ENCODE measurements at places on chromosomes 1 and 21.
A peak's percentile ranks its signal among the peaks of the same experiment; 100 is the strongest.

- H3K27ac ChIP-seq = no peak overlapping the region
- no peaks in the 10 kb centered on the region for H3K4me1 ChIP-seq
- no peaks in the 10 kb centered on the region for H3K27me3 ChIP-seq
- DNase-seq = no peak
Observed at GRCh38 chr1:90274376-90274775, 279.5 kb downstream of the ZNF326 start.

DNA sequence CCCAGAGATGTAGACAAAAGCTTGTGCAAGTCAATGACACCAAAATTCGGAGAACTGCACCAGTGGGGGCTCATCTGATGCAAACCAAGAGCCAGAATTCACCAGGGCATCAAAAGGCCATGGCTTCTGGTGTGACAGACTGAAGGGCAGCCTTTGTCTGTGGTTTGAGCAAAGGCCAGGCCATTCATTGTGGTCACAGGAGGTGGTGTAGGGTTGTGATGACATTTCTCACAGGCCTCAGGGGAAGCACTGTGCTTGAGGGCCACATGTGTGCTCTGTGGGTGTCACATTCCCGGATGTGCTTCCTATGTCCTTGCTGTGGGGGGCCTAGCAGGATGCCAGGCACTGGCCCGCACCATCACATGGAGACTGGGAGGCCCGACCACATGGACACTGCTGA, 22.5 kb upstream of the KCNE1 start:
- no peaks in the 10 kb centered on the region for H3K4me1 ChIP-seq
- H3K27ac ChIP-seq = no peak overlapping the region
- H3K4me3 ChIP-seq = no peak overlapping the region
- DNase-seq = no peak
- no peaks in the 10 kb centered on the region for H3K27me3 ChIP-seq
- H3K36me3 ChIP-seq = no peaks in the 10 kb centered on the region

GRCh38 chr1:161706113-161706481, 932 bp upstream of the FCRLA start:
- no peaks in the 10 kb centered on the region for H3K27me3 ChIP-seq
- no peaks in the 10 kb centered on the region for H3K4me1 ChIP-seq
- no peak for DNase-seq
- no peaks in the 10 kb centered on the region for H3K36me3 ChIP-seq

GRCh38 chr1:227904541-227905335, 43.0 kb downstream of the WNT9A start:
- no peaks in the 10 kb centered on the region for H3K27me3 ChIP-seq
- no peak overlapping the region for H3K4me3 ChIP-seq
- no peak overlapping the region for H3K27ac ChIP-seq

- no peaks in the 10 kb centered on the region for H3K4me1 ChIP-seq
- DNase-seq = no peak
- no peaks in the 10 kb centered on the region for H3K36me3 ChIP-seq
- H3K27ac ChIP-seq = no peak overlapping the region
- no peak overlapping the region for H3K4me3 ChIP-seq
Observed at GRCh38 chr1:183346276-183346732, 71.9 kb downstream of the NMNAT2 start.

- H3K4me3 ChIP-seq = no peak overlapping the region
- DNase-seq = no peak
- no peaks in the 10 kb centered on the region for H3K27me3 ChIP-seq
- H3K36me3 ChIP-seq = no peaks in the 10 kb centered on the region
- H3K4me1 ChIP-seq = no peaks in the 10 kb centered on the region
Observed at GRCh38 chr1:154304664-154305337, 16.1 kb upstream of the AQP10 start.

- H3K4me1 ChIP-seq = no peaks in the 10 kb centered on the region
- no peak overlapping the region for H3K4me3 ChIP-seq
- DNase-seq = peak; percentile 22
- H3K27ac ChIP-seq = no peak overlapping the region
- H3K27me3 ChIP-seq = no peaks in the 10 kb centered on the region
Observed at GRCh38 chr21:25862596-25862995, 127.8 kb downstream of the GABPA start.

DNA sequence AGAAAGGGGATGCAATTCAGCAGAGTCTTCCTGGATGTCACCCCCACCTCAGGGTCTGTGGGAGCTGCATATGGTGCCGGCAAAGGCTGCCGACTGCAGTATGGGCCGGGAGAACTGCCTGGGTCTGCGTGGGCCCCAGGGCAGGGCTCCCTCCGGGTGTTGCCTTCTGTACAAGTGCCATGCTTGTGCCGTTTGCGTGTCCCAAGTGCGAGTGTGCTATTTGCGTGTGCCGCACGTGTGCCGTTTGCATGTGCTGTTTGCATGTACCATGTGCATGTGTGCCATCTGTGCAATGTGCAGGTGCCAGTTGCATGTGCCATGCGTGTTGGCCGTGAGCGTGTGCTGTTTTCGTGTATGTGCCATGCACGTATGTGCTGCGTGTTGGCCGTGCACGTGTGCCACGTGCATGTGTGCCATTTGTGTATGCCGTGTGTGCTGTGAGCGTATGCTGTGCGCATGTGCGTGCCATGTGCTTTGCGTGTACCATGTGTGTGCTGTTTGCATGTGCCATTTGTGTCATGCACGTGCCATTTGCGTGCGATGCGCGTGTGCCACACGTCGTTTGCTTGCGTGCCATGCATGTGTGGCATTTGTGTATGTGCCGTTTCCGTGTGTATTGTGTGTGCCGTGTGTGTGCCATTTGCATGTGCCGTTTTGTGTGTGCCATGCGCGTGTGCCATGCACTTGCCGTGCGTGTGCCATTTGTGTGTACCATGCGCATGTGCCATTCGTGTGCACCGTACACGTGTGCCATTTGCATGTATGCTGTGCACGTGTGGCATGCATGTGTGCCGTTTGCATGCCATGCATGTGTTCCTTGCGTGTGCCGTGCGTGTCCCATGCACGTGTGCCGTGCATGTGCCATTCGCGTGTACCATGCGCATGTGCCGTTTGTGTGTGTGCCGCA, 1.5 kb upstream of the TAS1R3 start:
- H3K27me3 ChIP-seq = no peaks in the 10 kb centered on the region
- H3K27ac ChIP-seq = no peak overlapping the region
- H3K4me3 ChIP-seq = no peak overlapping the region
- DNase-seq = no peak

- no peak for DNase-seq
- H3K4me3 ChIP-seq = no peak overlapping the region
- H3K27ac ChIP-seq = no peak overlapping the region
- no peaks in the 10 kb centered on the region for H3K4me1 ChIP-seq
- no peaks in the 10 kb centered on the region for H3K36me3 ChIP-seq
- no peaks in the 10 kb centered on the region for H3K27me3 ChIP-seq
Observed at GRCh38 chr1:161502641-161503393, 2.4 kb upstream of the FCGR2A start.

DNA sequence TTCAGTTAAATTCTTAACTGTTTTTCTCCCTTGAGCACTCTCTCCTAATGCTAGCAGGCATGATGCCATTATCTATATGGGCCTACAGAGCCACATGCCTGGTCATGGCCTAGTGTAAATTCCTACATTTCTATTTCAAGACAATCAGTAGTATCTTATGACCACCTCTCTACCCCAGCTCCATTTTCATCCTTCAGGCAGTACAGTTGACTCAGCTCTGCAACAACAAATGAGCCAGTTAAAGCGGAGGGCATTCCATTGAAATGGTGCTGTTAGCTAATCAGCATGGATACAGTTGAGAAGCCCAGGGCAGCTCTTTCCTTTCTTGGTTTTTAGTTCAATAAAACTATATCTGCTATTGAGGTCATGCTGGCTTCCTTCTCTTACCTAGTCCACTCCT, 150.0 kb downstream of the PPP1R12B start:
- peaks cover 12% of the 10 kb centered on the region for H3K36me3 ChIP-seq
- no peak for DNase-seq

DNA sequence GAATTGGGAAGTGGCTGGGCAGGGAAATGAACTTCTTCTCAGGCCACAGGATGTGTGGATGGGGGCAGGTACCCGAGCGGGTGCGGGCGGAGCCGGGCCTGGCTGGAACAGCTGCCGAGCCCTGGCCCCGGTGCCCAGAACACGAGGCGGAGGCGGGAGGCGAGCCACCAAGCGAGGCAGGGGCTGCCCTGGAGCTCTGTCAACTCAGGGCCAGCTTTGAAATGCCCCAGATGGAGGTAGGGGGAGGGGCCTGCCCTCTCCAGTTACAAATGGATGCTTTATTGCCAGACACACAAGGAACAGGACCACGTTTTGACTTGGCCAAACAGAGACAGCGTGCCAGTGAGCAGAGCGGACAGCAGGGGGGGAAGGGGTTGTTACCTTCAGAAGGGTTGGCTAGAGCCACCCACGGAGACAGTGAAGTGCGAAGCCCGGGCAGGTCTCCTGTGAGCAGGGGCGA, 240.4 kb downstream of the SDCCAG8 start:
- no peak overlapping the region for H3K4me3 ChIP-seq
- no peaks in the 10 kb centered on the region for H3K36me3 ChIP-seq
- H3K4me1 ChIP-seq = no peaks in the 10 kb centered on the region

- DNase-seq = no peak
- no peaks in the 10 kb centered on the region for H3K36me3 ChIP-seq
- H3K4me3 ChIP-seq = no peak overlapping the region
- H3K4me1 ChIP-seq = no peaks in the 10 kb centered on the region
- H3K27ac ChIP-seq = no peak overlapping the region
Observed at GRCh38 chr1:115214098-115214497, 124.0 kb downstream of the NGF start.
